NAMALWA (cell line): ENCODE measurements at places on chromosomes 5 and 9.

DNA sequence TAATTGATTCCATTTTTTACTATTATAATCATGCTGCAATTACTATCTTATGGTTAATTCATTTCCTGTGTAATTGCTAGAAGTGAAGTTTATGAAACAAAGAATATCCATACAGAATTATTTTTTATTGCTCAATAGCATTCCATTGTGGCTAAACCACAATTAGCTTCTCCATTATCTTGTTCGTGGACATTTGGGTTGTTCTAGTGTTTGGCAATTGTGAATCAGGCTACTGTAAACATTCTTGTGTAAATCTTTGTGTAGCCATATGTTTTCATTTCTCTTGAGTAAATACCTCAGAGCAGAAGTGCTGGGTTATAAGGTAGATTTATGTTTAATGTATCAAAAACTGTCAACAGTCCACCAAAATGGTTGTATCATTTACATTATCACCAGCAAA is 341.1 kb downstream of the MAT2B start:
- DNase-seq: no peak

DNA sequence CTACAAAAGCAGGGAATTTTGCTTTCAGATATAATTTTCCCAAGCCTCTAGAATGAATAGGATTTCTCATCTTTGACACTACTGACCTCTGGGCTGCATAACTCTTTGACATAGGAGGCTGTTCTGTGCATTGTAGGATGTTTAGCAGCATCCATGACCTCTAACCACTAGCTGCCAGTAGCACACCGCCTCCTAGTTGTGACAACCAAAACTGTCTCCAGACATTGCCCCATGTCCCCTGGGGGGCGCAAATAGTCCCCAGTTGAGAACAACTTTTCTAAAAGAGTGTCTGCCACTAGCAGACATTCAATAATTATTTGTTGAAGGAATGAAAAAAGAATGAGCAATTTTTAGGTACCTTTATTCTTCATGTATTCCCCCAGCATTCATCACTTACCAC is 51.8 kb downstream of the POU4F3 start:
- peak; percentile 29 for DNase-seq

DNA sequence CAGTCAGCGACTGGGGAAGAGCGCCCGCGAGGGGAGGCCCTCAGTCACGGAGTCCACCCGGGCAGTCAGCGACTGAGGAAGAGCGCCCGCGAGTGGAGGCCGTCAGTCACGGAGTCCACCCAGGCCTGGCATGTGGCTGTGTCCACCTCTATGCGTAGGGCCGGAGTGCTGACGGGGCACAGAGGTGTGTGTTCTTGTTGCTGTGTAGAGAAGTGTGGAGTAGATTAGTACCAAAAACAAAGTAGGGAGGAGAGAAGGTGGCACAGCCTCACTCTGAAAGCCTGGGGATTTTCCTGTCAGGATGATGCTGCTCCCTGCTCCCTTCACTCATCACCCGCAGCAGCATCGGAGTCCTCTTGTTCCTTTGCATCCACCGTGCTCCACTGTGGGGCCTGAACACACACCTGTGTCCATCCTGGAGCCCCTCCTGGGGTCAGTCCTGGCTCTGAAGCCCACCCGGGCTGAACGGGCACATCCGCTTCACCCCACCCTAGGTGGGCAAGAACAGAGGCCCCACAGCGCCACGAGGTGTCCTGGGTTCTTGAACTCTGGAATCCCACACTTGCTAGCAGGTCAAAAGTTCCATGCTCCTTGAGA is 37.9 kb downstream of the AHRR start:
- DNase-seq: no peak

DNA sequence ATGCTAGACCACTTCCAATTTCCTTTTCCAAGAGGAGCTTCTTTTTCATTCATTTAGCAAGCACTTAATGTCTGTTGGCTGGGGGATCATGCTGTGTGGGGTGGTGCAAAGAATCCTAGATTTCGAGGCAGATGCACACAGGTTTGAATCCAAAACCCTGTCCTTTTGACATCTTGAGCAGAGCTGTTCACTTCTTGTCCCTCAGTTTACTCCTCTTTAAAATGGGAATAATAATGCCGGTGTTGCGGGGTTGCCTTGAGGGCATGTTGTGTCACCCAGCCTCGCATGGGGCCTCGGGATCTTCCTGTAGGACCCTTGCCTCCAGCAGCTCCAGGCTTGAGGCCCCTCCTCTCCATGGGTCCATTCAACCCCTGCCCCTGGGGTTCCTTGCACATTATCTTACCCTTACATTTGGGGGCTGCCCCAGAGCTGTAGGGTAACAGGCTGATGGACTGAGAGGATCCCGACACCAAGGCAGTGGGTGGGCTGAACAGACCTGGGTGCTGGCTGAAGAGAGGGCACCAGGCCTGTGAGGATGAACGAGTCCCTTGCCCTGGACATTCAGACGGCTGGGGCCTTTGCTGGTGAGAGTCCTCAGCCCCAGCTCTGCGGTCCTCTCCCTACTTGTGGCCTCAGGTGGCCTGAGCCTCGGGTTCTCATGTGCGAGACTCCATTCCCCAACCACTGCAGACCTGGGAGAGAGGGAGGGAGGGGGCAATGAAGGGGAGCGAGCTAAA is 145.8 kb downstream of the BARX1 start:
- no peak for DNase-seq

- DNase-seq: no peak
These were observed 20.0 kb upstream of the SCGB3A1 start for GRCh38 chr5:180611140-180611850.

- no peak for DNase-seq
These were observed 198.8 kb downstream of the ADAMTS12 start for GRCh38 chr5:33692980-33693379.

DNA sequence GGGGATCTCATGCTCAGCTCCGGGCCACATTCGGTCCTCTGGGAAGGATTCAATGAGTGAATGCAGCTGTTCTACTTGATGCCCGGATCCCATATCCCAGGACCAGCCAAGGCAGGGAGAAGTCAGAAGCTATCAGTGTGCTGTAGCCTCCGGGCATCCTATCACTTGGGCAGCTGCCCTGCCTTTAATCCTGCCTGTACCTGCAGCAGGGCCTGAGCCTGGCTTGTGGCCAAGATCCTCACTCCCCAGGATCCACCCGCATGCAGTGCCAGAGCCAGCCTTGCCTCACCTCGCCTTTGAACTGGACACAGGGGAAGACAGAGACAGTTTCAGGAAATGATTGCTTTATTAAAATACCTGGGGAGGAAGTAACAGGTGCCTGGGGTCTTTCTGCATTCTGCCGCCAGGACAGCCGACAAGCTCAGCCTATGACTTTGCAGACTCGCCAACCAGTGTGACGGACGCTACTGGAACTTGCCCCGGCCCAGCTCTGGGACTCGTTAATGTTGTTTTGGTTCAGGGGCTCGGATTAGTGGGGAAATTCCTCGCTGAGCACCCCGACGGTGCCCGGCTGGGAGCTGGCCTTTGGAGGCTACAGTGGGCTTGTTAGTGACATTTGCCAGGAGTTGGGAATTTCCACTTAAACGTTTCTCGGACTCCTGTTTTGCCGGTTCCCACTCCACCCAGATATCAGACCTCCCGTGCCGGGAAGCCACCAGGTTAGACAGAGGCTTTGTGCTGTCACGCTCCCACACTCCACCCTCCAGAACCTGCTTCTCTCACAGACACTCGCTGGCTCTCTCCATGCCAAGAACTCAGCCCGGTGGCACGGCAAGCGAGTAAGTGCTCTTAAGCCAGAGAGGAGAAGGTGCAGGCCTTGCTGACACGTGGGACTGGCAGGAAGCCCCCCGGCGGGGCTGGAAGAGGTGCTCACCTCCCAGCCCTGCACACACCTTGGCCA is 721 bp downstream of the PTGES start:
- DNase-seq: no peak

DNA sequence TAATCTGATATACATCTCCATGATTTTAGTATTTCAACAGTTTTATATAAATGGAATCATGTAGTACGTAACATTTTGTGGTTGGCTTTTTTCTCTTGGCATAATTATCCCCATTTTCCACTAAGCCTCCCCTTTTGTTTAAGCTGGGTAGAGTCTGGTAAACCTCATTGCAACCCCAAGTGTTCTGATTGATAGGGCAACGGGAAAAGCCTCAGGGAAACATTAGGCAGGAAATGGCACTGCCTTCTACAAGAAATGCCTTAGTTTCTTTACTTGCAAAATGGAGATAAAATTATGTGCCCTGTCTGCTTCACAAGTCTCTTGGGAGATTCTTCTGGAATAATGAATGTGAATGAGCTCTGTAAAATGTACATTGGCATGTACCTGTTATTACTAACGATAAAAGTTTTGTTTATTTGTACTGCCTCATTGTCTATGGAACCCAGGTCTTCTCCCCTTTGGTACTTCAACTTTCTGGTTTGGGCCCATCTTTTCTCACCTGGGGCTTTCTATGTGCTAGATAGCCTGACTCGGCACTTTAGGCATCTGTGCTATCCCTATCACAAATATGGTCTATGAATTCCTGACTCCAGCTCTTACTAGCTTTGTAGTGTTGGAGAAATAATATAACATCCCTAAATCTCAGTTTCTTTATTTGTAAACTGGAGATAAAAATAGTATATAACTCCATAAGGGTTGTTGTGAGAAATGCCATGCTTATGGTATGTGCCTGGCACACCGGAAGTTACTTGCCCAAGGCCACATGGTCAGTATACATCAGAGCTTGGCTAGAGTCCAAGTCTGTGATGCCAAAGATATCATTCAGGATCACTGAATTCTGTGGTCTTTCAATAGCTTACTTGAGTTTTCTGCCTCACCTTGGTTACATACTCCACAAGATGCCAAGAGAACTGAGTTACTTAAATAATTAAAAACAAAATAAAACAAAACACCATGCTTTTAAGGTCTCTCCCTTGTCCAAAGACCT is 48.2 kb upstream of the ZNF169 start:
- DNase-seq: no peak

- DNase-seq: no peak
These were observed 35.7 kb downstream of the PCDHAC2 start for GRCh38 chr5:141001844-141002604.

DNA sequence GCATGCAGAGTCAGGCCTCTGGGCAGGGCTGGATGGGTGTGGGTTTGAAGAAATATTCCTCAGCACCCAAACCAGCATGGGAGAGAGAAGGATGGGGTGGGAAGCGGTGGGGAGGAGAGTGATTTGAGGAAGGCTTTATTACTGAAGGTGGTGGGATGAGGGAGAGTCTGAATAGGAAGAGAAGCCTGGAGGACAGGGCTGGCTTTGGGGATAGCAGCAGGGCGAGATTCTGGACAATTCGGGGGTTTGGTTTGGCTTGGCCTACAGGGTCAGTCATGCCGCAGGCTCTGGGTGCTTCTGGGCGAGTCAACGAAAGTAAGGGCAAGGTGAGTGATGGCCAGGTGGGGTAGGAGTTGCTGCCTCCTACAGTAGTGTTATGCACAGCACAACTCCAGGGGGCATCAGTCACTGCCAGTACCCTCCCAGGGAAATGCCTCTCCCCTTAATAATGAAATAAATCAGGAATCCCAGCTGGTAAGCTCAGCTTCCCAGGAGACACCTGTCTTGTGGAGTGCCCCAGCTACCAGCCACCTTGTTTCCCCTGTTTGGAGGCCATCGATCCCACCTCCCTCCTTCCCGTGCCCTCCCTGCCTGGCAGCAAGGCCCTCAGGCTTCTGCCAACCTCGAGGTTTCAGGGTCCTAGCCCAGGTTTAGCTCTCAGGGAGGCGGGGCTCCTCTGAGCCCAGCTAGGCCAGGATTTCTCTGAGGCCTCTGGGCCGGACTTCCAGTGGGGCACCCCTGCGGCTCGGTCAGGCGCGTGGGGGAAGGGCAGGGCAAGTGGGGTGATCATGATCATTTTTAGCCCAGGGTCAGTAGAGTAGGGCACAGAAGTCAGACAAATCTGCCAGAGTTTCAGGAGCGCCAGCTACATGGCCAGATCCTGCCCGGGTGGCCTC is 741 bp upstream of the NKX2-5 start:
- no peak for DNase-seq

GRCh38 chr5:95735406-95735805 is 4.3 kb downstream of the RHOBTB3 start:
- DNase-seq: no peak

GRCh38 chr5:10453545-10453944 is 11.9 kb downstream of the ROPN1L start:
- DNase-seq: no peak

GRCh38 chr5:115320515-115320914 is 24.1 kb upstream of the CCDC112 start:
- no peak for DNase-seq

GRCh38 chr5:154610321-154611154 is 132.5 kb upstream of the HAND1 start:
- peak; percentile 84 for DNase-seq

GRCh38 chr9:14433351-14434157 is 119.6 kb upstream of the NFIB start:
- DNase-seq: peak; percentile 49

GRCh38 chr9:30140407-30140806 is 2244.0 kb upstream of the ACO1 start:
- no peak for DNase-seq

GRCh38 chr5:136772491-136772890 is 407.1 kb upstream of the TRPC7 start:
- DNase-seq: no peak

DNA sequence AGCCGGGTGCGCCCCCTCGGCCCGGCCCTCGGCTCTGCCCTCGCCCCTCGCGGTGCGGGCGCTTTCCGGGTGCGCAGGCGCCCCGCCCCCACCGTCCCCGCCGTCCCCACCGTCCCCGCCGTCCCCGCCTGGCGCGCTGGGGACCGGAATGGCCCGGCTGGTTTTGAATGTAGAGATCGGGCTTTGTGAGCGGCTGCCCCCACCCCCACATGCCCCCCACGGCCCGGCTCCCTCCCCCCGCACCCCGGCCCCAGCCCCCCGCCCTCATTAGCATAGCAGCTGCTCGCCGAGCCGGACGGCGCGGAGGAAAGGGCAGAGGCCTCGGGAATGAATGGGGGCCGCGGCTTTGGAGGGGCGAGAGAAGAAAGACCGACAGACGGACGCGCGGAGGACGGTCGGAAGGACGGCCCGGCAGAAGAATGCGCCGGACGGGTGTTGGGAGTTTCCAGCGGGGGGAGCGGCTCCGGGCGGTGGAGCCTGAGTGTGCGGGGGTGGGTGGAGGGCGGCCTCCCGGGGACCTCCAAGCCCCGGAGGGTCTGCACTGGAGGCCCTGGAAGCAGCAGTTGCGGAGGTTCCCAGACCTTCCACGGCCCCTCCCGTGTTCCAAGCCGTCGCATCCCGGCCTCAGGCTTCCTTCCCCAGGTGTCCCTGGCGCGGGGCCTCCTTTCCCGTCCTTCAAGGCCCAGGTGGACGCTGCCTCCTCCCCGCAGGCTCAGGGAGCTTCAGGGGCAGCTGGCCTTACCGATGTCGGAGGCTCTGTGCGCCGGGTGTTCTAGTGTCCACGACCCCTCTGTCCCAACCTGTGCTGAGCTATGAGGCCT is 6.0 kb downstream of the NRARP start:
- DNase-seq: no peak

GRCh38 chr5:42404366-42404765 is 18.9 kb upstream of the GHR start:
- DNase-seq: no peak

GRCh38 chr9:1171546-1171945 is 121.4 kb downstream of the DMRT2 start:
- no peak for DNase-seq
